ENCODE measurements at places on chromosomes 5 and 9.

GRCh38 chr9:95852059-95853032 lies 23.1 kb upstream of the ERCC6L2 start:
- no peak for DNase-seq

DNA sequence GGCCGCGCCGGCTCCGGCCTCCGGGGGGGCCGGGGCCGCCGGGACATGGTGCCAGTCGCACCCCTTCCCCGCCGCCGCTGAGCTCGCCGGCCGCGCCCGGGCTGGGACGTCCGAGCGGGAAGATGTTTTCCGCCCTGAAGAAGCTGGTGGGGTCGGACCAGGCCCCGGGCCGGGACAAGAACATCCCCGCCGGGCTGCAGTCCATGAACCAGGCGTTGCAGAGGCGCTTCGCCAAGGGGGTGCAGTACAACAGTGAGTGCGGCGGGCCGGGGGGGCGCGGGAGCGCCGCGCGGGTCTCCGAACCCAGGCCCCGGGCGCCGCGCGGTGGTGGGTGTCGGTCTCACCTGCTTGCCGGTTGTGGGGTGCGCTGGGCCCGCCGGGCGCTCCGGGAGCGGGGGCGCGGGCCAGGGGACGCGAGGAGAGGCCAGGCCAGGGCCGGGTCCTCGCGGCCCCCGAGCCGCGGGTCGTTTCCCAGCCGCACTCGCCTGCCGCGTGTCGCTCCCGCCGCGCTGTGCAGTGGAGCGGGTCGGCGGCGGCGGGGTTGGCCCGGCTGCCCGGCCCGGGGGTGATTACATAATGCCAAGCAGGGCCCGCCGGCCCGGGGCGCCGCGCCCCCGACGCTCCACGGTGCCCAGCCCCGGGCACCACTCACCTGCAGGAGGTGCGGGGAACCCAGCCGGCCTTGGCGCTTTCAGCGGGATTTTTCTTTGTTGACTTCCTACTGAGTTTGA lies 492 bp downstream of the RABL6 start:
- no peak for DNase-seq

GRCh38 chr5:112534611-112535255 lies 115.7 kb upstream of the EPB41L4A start:
- no peak for DNase-seq

GRCh38 chr5:45089870-45090269 lies 281.1 kb downstream of the MRPS30 start:
- no peak for DNase-seq

GRCh38 chr9:13896047-13896446 lies 417.9 kb downstream of the NFIB start:
- DNase-seq = no peak

DNA sequence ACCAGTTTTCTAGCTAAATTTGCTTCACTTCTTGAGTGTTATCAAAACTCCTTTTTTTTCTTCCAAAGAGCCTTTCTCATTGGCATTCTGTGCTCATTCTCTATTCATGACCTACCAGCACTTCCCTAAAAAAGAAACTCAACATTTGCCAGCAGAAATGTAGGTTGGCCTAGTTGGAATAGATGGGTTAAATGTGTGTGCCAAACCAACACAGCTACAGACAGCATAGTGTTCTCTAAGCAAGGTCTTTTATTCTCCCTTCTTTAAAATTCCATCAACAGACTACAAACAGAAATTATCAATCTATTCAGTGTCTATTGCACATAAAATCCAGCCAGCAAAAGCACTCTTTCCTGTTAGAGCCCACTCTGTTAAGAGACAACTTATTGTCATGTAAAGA lies 255.8 kb upstream of the PUM3 start:
- DNase-seq = no peak

- DNase-seq = no peak
Observed at GRCh38 chr9:38018958-38019602, 49.9 kb downstream of the SHB start.

GRCh38 chr5:2876183-2876582 lies 124.7 kb upstream of the IRX2 start:
- no peak for DNase-seq

DNA sequence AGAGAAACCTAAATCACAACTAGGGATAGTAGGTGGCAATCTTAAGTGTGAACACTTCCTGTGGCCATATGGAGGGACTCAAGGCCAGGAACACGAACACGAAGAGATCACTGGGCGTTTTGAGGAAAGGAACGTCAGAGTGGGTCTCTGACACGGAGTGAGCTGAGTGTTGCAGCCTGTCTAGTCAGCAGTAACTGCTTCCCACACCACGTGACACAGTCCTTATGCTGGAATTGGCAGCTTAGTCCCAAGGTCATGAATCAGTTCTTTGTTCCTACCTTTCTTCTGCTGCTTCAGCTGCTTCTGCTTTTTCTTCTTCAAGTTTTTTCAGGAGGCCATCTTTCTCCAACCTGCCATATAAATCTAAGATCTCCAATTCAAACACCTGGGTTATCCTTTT lies 18.2 kb downstream of the SPACA9 start:
- no peak for DNase-seq
